ENCODE measurements at places on chromosomes 5 and 9.

GRCh38 chr5:119336262-119336661, 19.6 kb upstream of the TNFAIP8 start:
- DNase-seq: no peak

GRCh38 chr5:99061299-99061698, 132.5 kb upstream of the CHD1 start:
- DNase-seq: no peak

DNA sequence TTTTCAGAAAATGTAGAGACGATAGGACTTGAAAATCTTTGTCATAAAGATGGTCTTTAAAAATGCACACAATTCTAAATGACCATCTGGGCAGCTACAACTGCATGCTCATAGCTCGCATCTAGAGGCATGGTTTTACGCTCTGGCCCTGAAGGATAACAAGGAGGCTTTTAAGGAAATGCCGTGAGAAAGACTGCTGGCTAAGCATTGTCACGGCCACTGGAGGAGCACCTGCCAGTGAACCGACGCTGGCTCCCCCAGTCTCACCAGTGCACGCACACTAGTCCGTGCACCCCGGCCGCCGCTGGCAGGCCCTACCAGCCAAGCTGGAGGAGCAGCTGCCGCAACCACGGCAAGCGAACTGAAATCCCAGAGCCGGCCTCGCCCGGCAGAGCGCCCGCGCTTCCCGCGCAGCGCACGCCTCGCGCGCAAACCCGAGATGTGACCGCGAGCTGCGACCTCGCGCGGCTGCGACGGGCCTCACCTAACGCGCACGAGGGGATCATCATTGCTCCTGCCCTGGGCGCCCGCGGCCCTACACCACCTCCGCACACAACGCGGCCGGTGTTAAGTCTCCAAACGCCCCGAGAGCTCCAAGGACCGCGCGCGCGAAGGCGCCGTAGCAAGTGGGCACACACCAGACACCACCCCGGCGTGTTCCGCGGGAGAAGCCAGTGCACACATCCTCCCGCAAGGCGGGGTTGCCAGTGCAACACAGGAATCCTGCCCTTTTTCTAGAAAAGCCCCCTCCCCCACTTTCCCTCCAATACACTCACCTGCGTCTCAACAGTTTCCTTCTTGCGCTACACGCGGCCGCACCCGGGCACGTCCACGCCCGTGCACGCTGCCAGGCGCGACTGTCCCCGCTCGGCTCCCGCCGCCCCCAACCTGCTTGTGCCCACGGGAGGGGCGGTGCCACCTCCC, 5.3 kb downstream of the ELAVL2 start:
- no peak for DNase-seq

GRCh38 chr9:87827341-87827740, 55.3 kb upstream of the SPATA31E1 start:
- DNase-seq: no peak

GRCh38 chr5:2370626-2371418, 380.7 kb downstream of the IRX2 start:
- DNase-seq: no peak

GRCh38 chr5:123150089-123150488, 61.0 kb downstream of the PRDM6 start:
- DNase-seq: no peak

DNA sequence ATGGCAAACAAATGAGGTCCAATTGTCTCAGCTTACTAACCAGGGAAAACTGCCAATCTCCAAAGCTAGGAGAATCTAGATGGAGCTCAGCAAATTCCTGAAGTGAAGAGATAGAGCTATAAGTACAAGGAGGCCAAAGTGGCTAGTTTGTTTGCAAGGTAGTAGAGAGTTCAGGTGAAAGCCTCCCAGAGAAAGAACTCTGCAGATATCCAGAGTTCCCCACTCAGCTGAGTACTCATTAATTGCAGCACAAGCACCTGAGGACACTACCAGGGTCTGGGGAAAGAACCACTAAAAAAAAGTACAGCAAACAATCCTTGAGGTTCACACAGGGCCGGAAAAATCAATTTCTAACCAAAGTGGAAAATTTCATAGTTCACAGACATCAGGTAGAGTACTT, 250.9 kb downstream of the TMEM232 start:
- no peak for DNase-seq

GRCh38 chr9:127090341-127090985, 32.0 kb downstream of the ANGPTL2 start:
- DNase-seq: no peak

- DNase-seq: no peak
Measured at GRCh38 chr5:13816126-13816525, 128.4 kb downstream of the DNAH5 start.

- DNase-seq: no peak
Measured at GRCh38 chr9:129501771-129502319, 119.1 kb downstream of the C9orf50 start.

- no peak for DNase-seq
Measured at GRCh38 chr9:27029186-27029585, 23.7 kb upstream of the LRRC19 start.

GRCh38 chr5:33267801-33268200, 173.0 kb upstream of the TARS1 start:
- DNase-seq: no peak

DNA sequence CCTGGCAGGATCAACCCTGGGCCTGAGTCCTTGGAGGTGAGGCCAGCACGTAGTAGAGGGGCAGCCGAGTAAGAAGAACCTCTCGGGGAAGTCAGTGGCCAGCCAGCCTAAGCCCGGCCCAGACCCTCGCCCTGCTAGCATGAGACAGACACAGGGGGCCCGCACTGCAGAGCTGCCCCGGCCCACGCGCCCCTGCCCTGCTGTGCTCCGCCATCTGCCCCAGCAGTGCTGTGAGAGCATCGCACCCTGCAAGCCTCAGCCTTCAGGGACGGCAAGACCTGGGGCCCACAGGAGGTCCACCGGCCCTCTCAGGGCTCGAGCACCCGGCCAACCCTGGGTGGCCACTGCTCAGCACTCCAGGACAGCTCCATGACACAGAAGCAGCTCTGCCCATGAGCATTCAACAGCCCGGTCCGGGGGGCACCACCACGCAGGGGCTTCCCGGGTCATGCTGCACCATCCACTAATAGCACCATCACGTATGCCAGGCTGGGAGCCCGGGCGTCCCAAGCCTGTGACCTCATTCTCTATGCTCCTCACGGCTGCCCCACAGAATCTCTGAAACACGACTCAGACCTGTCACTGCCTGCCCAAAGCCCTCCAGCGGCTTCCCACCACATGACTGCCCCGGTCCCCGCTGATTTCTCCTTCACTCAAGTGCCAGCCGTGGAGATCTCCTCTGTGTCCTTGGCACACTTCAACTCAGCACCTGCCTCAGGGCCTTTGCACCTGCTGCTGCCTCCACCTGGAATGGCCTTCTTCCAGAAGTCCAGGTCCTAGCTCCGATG, 38.1 kb downstream of the ADAMTS2 start:
- no peak for DNase-seq

DNA sequence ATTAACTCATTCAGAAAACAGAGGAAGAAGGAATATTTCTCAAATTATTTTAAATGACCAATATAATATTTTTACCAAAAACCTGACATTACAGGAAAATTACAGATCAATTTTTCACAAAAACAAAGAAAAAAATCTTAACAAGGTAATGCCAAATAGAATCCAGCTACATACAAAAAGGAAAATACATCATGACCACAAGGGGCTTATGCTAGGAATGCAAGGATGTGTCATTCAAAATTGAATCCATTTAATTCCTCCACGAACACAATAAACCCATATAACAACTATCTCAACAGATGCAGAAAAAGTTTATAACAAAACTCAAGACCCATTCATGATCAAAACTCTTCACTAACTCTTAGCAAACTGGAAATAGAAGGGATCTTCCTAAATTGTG, 239.8 kb downstream of the EPB41L4A start:
- no peak for DNase-seq

DNA sequence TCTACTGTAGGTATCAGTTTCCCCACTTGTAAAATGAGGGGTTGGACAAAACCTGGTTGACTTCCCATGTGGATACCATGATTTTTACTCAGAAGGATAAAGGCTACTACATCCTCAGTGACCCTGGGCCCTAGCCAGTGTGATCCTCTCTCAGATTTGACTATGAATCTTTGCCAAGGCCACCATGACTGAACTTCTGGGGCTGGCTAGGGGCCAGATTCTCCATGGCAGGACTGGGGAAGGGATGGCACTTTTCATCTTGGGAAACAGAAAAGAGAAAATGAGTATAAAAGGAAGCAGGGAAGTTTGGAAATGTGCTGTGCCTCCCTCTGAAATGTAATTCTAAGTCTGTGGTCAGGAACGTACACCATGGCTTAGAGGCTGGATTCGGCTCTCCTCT, 1.4 kb upstream of the FSTL4 start:
- DNase-seq: no peak

GRCh38 chr5:150142959-150143349, 12.7 kb downstream of the PDGFRB start:
- peak; percentile 92 for DNase-seq
